Bronchial epithelial cell (primary cell): ENCODE measurements at places on chromosomes 4 and X. TPM values are rescaled to one million over a fixed set of nuclear protein-coding genes. Genes with fewer than 3 reads are reported as not detected.
A peak's percentile ranks its signal among the peaks of the same experiment; 100 is the strongest.

Gene VCX3B
- 0.26 TPM in 2 replicates for total RNA-seq

Gene USP26
- total RNA-seq = not detected in 2 replicates

Gene TBC1D14
- total RNA-seq = 103 and 133 TPM in 2 replicates

Gene MAGEA3
- not detected in 2 replicates for total RNA-seq

Gene ANKRD50
- 32.6 and 36.3 TPM in 2 replicates for total RNA-seq

Gene SPANXN4
- not detected in 2 replicates for total RNA-seq

DNA sequence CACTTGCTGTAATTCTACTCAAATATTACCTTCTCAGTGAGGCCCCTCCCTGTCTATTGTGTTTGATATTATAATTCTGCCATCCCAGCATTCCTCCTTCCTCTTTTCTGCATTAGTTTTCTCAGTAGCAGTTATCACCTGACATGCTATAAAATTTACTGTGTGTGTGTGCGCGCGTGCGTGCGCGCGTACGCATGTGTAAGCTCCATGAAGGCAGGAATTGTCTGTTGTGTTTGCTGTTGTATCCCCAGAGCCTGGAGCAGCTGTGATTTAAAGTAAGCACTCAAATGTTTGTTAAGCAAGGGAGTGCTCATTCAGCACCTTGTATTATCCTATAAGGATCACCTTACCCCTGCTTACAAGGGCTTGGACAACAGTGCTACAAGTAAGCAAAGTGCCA is 8.6 kb downstream of the SRD5A3 start:
- no peak for DNase-seq

- peak; percentile 74 for DNase-seq
These were observed 25.1 kb downstream of the PIR start for GRCh38 chrX:15468036-15468435.

GRCh38 chr4:2434420-2434819 is 15.7 kb downstream of the CFAP99 start:
- DNase-seq = no peak

DNA sequence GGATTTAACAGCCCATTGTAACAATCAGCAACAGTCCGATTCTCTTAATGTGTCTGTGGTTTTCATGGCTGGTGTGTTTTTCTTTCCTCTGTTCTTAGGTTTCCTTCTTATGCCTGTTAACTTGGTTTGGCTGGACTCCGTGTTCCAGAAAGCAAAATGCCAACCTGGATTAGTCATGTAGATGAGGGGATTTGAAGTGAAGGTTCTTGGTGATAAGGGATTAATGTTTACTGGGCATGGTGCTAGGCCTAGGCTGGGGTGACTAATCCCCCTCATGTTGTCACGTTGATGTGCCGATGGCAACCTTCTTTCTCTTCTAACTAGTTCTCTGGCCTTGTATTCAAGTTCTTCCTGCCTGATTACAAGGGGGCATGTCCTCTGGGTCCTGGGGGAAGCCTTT is 85.9 kb downstream of the REPS2 start:
- DNase-seq = peak; percentile 75

- no peak for DNase-seq
These were observed 241.8 kb upstream of the SMIM31 start for GRCh38 chr4:164512124-164512523.

DNA sequence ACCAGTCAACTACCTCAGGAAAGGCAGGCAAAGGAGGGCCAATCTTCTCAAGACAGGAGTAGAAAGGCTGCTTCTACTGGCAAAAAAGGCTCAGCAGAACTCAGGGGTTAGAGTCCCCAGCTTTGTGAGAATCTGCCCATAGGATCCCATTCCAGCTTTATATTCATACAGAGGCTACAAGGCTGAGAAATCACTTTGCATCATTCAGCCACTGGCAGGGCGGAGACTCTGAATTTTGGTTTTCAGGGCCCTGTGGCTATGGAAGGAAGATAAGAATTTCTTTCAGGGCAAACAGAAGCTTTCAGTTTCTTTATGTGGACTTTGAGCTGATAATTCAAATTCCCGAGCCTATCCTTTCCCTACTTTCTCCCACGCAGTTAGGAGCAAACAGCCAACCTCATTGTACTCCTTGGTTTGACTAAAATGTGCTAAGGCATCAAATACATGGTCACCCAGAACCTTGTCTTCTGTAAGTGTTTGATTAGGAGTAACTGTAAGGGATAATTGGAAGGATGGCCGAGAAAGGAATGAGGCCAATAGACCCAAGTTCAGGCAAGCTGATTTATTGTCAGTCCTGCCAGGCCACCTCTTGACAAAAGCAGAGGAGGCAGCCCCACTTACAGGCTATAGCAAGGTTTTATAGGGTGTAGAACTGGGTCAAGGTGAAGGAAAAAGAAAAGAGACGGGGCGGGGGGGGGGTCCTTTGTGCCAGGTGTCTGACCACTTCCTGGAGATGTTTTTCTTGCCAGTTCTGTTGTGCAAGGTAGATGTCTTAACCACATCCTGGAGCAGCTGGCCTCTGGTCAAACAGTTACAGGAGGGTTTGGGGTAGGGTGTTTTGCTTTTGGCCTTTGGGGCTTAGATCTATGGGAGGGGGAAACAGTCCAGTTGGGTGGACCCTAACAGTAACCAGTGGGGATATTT is 165.3 kb upstream of the PPP1R2C start:
- DNase-seq = peak; percentile 26

DNA sequence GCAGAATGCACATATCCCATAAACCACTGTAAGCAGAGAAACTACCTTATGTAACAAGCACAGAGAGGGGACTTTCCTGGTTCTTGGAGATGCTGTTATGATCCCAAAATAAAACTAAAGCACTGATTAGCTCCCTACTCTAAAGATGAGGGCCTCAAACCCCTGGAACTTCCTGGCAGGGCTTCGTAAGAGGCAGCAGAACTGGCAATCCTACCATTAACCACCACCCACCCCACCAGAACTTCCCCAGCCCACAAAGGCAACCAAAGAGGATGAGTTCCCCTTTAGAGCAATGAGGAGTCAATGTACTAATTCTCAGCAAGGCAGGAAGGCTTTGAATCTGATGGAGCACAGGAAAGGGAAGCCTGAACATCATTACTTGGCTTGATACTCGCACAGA is 436.5 kb upstream of the FRG1 start:
- no peak for DNase-seq

DNA sequence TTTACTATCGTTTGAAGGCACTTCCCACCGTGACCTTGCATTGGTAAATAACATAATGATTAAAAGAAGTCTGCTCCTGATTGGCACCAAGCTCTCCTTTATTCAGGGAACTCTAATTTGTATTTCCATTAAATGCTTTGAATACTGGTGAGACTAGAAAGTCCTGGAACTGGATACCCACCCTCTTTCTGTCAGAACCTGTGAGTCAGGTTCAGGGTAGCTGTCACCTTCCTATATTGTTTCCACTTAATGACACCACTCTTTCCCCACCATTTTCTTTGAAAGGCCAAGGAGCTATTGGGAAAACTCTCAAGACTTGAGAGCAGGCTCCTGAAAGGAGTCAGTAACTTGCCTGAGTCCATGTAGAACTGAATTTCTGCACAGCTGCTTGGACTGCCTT is 55.9 kb upstream of the RASSF6 start:
- DNase-seq = peak; percentile 67

DNA sequence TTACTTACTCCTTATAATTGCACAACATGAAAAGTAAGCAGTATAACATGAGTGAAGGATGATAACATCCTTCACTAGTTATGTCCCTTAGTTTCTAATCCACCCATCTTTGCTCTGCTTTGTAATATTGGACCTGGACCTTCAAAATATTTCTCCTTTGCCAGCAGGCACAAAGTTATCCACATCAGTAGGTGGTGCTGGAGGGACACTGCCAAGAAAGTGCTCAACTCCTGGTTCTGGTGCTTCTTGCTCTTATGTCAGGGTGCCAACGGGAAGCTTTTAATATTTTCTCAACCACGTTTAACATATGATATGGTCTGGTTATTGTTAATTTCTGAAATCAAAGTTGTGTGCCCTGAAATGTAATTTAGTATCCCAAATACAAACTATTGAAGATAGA is 49.1 kb downstream of the TMEM165 start:
- peak; percentile 26 for DNase-seq

GRCh38 chrX:40734971-40735324 is 394 bp downstream of the MED14 start:
- no peak for DNase-seq

DNA sequence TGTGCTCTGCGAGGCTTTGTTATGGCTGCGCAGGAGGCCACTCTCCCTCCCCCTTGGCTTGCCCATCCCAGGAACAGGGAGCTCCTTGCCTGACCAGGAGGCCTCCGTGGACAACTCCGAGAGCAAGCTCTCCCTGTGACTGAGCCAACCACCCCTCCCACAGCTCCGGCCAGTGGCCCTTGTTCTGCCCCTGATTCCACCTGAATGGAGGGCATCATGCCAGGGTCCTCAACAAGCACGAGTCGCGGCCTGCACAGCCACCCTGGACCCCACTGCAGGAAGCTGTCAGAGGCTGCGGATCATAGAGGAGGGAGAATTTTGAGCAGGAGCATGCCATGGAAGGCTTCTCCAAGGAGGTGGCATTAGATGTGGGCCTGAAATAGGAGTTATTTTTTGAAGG is 44.8 kb upstream of the GRPEL1 start:
- DNase-seq = no peak

GRCh38 chr4:100042711-100043110 is 92.6 kb upstream of the H2AZ1 start:
- no peak for DNase-seq

- peak; percentile 85 for DNase-seq
These were observed 112.3 kb downstream of the KLHL8 start for GRCh38 chr4:87108142-87108546.

DNA sequence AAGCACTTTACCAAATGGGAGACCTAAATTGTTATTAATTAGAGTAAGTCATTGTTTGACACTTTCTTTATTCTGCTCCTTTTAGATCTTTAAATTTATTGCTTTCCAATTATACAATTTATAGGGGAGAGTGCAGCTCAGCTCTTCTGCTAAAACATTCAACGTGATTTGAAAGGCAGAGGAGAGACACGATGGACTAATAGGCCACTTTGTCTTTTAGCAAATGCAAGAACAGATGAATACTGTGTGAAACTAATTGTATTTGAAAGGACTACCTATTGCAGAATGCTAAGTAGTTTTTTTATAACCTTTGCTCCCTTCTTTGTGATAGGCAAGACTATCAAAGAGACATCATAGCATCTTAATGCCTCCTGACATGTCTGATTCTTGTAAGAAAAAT is 320.4 kb upstream of the KLF3 start:
- DNase-seq = no peak

GRCh38 chr4:61251129-61251528 is 51.0 kb downstream of the ADGRL3 start:
- no peak for DNase-seq

DNA sequence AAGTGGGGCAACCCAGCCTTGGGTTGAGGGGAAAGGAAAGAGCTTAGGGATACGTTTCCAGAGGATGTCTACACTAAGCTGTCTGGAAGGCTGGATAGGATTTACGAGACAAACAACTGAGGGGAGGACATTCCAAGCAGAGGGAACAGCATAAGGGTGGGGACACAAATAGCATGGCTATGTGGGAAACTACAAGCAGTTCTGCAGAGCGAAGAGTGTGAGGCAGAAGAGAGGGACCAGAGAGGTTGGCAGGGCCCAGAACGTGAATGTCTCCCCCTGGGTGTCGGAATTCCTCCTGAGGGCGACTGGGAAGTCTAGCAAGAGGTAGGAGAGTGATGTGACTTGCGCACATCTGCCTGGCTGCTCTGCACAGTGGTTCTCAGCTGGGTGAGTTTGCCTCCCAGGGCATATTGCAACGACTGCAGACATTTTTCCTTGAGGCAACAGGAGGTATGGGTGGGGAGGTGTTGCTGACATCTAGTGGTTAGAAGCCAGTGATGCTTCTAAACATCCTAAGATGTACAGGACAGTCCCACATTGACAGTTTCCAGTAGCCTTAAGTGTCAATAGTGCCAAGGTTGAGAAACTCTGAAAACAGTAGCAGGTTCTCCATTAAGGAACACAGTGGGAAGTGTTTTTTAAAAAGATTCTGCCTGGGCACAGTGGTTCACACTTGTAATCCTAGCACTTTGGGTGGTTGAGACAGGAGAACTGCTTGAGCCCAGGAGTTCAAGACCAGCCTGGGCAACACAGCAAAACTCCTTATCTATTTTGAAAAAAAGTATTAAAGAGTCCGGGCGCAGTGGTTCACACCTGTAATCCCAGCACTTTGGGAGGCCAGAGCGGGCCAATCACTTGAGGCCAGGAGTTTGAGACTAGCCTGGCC is 9.2 kb downstream of the NDUFA1 start:
- peak; percentile 47 for DNase-seq
